ENCODE measurements at places on chromosomes 3 and 15.

DNA sequence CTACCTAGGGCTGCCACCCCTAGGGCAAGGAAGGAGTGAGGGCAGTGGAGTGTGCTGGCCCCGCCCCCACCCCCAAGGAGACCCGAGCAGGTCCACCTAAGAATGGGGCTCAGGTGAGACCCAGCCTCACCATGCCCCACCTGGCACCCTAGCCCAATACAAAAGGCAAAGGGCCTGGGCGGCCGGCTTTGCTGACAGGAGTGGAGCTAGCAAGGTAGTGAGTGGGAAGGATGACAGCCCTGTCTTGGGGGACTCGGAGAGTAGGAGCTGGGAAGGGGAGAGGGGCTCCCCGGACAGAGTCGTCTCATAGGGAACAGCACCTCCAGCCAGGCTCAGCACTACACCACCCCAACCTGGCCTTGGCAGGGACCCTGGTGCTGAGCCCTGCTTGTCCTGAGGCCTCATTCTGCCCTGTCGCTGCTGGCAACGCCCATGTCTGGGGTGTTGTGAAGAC lies 12.1 kb downstream of the C15orf39 start:
- no peak for DNase-seq

DNA sequence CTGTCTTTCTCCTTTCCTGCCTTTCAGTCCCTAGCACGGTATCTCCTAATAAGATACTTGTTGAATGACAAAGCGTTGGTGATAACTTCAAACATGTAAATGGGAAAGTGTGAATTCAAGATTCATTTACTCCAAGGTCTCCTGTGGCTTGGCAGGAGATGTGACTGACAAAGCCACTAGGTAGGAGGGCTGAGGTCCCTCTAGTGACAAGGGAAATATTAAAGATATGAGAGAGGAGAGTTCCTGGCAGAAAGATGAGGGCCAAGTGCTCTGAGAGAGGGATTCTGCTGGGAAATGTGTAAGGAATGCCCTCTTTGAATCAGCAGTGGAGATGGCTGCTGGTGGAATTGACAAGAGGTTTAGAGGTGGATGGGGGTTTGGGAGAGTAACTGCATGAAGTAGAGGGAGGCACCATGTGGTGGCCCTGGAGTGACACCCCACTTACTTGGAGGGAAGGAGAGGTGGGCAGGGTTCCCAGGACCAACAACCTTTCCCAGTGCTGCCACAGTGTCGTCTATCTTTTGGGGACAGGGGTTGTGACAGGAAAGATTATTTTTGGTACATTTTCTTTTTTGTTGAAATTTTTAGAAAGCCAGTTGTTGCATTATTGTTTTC lies 43.0 kb upstream of the SCAANT1 start:
- no peak for DNase-seq

DNA sequence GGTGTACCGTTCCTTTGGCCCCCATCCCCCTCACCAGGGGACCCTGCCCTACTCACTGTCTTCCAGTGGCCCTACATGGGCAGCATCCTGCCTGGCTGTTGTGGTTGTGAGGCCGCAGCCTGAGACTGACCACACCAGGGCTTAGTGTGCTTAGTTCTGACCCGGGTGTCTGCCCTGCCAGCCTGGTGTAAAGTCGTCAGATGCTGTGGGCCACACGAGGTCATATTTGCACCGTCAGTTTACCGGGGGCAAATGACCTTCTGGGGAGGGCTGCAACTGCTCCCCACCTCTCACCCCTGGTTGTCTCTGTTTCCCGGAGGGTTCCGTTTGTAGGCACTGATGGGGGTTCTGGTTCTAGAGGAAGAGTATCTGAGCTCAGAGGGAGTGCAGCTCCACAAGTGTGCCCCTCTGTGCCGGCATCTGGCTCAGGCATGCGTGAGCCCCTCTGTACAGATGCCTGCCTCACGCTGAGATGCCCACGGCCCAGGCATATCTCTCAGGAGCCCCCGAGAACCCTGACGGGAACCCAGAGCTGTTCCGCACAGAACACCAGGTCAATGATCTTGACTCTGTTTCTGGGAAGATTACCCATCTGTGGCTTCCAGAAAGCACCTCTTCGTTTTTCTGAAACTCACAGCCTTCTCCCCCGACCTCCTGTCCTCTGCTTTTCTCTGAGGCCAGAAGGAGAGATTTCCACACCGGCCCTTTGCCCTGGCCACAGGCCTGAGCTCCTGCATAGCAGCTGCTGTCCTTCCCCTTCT lies 19.2 kb downstream of the KLF13 start:
- no peak for DNase-seq

DNA sequence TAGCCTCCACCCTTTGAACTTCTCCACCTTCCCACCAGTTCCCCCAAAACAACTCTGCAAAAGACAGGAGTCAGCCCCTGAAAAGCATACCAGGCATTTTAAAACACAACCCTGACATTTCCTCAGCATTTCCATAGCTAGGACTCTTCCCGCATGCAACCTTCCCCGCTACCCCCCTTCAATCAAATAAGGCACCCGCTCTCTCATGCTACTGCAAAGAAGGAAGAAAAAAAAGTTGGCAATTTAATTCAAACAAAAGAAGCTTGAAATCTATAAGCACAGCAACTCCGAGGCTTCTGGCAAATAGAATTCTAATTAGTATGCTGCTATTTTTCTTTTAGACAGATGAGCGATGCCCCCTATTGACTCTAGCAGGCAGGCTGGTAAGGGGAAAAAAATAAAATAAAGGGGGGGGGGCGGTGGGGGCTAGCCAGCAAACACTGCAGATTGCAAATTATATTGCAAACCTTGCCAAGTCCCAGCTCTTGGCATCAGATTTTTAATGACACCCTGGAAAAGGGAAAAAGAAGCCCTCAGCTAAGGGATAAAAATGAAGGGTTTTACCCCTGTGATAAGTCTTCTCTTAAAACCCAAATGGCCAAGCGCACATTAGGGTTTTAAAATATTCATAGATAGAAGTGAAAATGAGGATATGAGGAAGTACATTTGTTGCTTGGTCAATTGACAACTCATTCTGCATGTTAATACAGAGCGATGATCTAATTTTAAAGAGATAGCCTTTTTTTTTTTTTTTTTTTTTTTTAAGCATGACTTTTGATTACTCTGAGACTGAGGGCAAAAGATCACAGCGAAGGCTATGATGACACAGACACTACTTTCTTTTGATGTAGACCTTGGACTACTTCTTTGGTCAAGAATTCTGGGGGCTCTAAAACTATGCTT lies 255.2 kb downstream of the NR2F2 start:
- no peak for DNase-seq

DNA sequence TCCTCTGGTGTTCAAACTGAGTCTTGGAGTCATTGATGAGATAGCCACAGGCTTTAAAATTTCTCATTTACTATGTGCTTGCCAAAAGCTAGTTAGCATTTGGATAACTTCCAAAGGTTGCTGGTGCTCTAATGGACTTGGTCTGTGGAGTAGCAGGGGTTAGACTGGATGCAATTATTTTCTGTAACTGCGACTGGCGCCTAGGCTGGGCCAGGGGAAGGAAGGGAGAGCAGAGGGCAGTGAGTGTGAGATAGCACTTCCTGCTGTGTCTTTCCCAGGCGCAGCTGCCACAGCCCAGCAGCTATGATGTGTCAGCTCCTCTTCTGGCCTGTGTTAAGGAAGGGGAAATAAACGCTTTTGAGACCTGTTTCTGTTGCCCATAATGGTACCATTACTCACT lies 98.6 kb downstream of the MYRIP start:
- no peak for DNase-seq
